M059J (cell line): ENCODE measurements at places on chromosomes 2 and 18.

DNA sequence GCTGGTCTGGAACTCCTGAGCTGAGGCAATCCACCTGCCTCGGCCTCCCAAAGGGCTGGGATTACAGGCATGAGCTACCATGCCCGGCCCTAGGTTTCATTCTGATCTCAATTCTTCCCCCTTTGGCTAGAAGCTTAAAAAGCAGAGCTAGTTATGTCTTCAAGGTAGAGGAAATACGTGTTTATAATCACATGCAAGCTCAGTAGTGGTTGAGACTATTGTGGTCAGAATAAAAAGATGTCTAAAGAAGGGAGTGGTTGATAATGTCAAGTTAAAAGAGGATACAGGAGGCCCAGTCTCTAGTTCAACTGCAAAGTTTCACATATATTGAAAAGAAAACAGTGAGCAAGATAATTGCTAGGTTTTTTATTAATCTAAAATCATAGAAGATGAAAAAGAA is 807.8 kb upstream of the ACVR2A start:
- no peak for DNase-seq

GRCh38 chr2:178767094-178768060 is 39.8 kb downstream of the TTN start:
- no peak for DNase-seq

DNA sequence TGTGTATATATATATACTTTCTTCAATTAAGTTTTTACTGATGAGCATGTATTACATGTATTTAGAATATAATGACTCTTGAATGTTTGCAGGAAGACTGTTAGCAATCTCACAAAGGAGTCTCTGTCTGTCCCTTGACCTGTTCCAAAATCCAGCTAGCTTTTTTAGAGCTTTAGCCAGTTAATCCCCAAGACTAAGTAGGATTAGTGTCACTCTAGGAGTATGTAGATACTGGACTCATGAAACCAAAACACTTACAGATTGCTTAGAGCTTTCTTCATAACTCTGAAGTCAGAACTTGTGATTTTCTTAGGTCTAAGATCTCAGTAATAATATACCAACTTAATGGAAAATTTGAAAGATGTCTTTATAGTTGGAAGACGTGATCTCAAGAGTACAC is 2.2 kb downstream of the UBXN4 start:
- peak; percentile 9 for DNase-seq

DNA sequence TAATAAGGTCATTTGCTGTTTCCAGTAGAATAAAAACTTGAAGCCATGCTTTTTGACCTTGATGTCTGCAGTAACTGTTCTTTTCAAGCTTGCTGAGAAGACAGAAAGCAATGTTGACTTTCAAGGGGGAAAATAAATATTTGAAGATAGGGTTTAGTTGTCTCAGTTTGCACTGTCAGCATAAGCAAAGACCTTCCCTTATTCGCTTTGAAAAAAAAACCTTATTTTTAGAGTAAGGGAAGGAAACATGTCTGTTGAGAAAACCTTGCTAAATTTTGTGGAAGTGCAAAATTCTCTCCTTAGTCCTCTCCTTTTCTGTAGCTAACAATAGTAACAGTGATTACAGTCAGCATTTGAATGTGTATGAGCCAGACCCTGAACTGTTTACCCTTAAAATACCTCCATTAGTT is 43.1 kb downstream of the MAP4K4 start:
- DNase-seq: no peak

GRCh38 chr2:216863946-216864345 is 4.1 kb upstream of the TNP1 start:
- DNase-seq: no peak

- no peak for DNase-seq
Observed at GRCh38 chr2:170488807-170489206, 226.3 kb upstream of the SP5 start.

- DNase-seq: no peak
Observed at GRCh38 chr2:157076526-157077161, 180.9 kb upstream of the GALNT5 start.
